Left renal cortex interstitium (tissue), 4 donors: ENCODE measurements at places on chromosomes 12 and 14.

DNA sequence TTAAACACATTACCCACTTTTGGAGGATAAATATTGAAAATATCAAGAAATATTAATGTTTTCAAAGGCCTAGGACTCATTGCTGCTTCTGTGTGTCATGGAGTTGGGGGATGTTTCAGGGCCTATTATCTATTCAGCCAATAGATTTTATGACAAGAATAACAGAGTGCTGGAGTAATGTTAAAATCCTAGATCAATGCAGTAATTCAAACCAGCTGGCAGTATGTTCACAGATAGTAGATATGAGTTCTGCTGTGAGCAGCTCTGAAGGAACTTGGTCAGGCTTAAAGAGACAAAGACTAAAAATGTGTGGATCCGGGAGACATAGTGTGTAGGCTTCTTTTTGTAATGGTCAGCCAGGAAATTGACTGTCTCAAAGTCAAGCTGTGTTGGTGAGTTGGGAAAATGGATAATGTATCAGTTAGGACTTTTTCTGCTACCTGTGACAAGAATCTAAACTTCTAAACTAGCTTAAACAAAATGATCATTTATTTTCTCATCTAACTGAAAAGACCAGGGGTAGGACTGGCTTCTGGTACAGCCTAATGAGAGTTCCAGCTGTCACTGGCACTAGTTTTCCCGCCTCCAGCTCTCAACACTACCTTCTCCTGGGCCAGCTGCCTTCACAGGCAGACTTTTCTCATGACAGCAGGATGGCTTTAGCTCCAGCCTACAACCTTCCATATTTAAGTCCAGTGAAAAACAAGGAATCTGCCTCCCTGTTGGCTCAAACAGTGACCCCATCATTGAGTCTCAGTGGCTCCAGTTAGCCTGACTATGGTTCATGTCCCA, 16.3 kb upstream of the POLR3B start:
- DNase-seq = no peak

- no peak for DNase-seq
Measured at GRCh38 chr12:67669217-67669933, 20.8 kb downstream of the DYRK2 start.

DNA sequence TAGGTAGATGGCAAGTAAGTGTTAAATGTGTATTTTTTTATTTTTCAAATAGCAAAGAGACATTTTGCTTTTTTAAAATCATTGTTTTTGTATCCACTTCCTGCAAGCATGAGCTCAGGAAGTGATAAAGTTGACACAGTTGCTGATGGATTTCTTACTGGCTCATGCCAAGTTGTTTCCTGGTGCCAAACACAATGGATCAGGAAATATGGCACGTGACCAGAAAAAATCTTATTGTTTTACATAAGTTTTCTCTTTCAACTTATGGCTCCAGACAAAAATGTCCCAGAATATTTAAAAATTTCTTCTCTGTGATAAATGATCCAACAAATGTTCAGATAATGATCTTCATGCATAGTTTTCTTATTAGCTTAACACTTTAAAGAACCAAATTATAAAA, 1279.1 kb upstream of the FLRT2 start:
- no peak for DNase-seq

DNA sequence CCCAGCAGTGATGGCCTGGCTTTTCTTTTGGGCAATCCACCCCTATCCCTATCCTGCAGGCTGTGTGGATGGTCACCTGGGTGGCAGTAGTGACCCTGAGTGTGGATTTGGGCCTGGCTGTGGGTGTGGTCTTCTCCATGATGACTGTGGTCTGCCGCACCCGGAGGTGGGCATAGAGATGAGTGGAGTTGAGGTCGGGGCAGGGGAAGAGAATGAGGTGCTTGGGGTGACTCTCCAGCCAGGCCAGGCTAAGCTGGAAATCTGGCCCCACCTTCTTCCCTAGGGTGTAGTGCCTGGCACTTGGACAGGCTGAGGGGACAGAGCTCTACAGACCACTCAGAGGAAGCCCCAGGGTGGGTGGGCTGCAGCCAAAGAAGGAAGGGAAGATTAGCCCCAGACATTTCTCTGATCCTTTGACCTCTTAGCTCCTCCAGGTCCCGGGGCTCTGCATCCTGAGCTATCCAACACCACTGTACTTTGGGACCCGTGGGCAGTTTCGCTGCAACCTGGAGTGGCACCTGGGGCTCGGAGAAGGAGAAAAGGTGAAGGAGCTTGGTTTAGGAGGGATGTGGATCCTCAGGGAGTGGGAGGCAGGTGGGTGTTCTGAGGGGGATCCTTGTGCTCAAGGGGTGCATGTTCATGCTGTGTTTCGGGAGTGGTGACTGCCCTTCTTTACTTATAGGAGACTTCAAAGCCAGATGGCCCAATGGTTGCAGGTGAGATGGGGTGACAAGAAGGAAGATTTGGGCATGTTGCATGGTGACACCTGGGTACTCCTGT, 8.4 kb downstream of the B4GALNT1 start:
- no peak for DNase-seq

- no peak for DNase-seq
Measured at GRCh38 chr14:102540315-102541028, 30.9 kb upstream of the ANKRD9 start.

DNA sequence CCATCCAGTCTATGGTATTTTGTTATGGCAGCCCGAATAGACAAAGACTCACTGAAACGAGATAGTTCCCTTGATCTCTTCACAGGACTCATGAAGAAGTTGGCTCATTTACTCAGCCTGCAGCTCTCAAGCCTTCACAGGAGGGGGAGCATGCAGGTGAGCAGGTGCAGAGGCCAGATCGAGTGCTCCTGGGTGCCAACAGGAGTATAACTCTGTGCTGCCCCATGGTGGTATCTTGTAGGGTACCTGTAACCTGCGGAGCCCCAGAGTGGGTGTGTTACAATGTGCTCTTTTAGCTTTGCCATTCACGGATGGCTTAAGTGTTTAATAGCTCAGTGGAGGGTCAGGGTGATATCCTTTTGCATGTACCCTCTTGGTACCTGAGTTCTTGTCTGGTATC, 159.5 kb downstream of the METTL25 start:
- DNase-seq = no peak

- no peak for DNase-seq
Measured at GRCh38 chr14:77882636-77883035, 82.7 kb downstream of the ADCK1 start.
